ENCODE measurements at places on chromosomes 7 and 10.
A peak's percentile ranks its signal among the peaks of the same experiment; 100 is the strongest.

DNA sequence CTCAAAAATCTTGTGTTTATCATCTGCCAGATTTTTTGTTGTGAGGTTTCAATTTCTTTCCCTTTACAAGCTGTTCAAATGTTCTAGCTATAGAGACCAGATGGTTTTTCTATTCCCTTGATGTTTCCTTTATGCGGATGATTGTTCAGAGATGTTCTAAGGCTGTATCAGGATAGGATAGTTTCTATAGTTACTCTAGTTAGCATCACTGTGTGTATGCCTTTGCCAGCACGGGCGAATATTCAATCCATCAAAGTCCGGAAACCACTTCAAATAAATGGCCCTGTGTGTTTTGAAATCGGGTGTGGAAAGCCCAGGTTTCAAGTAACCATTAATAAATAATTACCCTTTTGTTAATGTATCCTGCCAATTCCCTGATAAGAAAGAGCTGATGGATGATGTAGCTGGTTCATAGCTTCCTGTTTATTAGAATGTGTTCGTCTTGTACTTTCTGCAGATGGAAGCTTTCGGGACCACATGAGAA lies 149.8 kb upstream of the PRKCQ start:
- DNase-seq, result no peak

DNA sequence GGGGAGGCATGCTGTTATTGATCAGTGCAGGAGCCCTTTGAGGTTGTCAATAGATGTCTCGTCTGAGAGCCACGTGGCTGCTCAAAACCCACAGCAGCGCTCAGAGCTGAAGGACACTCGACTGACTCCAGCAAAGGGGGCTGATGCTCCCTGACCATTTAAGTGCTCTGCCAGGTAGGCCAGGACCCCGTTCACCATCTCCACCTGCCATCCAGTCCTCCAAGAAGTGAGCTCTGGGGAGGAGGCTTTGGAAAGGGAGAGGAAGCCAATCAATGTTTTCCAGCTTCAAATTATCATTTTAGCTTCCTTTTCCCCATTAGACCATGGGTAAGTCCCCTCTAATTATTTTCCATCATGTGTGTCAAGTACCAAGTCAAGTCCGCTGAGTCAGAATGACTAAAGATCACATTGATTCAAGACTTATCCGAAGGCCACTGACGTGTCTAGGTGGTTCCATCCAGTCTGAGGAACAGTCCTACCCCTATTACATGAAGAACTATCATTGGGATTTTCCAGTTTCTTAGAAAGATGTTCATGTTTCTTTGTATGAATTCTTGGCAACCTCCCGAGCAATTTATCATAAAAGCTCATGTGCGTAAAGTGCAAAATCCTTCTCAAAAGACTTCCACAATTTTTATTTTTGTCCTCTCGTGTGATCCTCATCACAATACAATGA lies 302.6 kb upstream of the LYZL1 start:
- no peak for DNase-seq

- peak; percentile 20 for DNase-seq
Observed at GRCh38 chr7:141073641-141074161, at the start of gene TMEM178B. TSS of gene TMEM178B (plus strand) at chr7:141074064.

DNA sequence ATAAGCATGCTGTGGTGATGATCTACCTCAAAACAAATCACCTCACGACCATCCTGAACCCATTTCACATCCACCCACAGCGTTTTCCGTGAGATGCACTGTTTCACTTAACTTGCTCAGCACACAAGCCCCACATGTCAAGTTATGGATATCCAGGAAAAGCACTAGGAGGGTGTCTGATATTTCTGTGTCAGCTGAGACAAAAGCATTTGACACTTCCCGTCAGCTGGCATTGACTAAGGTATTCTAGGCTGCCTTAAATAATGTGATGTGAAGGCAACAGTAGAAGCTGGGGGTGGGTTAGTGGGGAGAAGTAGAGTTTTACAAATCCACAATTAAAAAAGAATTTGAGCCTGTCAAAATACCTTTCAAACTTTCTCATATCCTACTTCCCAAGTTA lies 68.7 kb upstream of the MDFIC start:
- DNase-seq, result no peak

DNA sequence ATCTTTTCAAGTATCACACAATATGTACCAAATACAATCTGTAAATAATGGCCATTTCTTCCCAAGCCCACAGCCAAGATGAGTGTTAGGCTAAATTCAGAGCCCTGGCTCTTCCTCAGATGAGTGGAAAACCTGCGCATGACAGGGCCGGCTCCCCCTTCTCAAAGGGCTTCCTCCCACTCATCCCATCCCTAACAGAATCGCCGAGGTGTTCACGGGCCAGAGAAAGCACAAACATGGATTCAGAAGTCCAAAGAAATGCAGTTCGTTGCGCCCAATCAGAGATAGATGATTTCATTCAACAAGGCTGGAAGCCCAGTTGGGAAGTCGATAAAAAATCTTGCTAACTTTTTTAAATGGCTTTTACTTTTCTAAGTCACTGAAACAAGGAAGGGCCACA lies 121.8 kb downstream of the UBE2H start:
- no peak for DNase-seq

GRCh38 chr7:115354925-115355324 lies 433.0 kb downstream of the MDFIC start:
- DNase-seq, result no peak

GRCh38 chr10:77504873-77505257 lies 132.7 kb downstream of the KCNMA1 start:
- DNase-seq, result no peak

GRCh38 chr10:73209705-73210104 lies 37.4 kb downstream of the DNAJC9 start:
- DNase-seq, result no peak

GRCh38 chr7:15130666-15131541 lies 228.4 kb upstream of the DGKB start:
- no peak for DNase-seq

GRCh38 chr10:100970076-100970913 lies 991 bp downstream of the SEMA4G start:
- peak; percentile 56 for DNase-seq

- DNase-seq, result peak; percentile 63
Observed at GRCh38 chr10:86520871-86521677, 518 bp downstream of the WAPL start.

DNA sequence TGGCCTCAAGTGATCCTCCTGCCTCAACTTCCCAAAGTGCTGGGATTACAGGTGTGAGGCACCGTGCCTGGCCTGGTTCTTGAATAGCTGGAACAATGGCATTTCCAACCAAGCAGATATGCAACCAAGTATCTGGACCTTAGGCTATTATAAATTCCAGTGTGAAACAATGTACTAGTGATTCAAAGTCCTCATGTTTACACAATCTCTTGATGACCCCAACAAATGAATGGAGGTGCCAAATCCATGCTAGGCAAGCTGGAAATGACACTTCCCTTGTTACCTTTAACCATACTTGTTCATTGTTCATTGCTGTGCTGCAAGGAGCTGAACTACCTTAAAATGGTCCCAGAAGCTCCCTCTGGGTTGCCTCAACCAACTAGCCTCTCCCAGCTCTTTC lies 282.2 kb upstream of the KLF14 start:
- no peak for DNase-seq

DNA sequence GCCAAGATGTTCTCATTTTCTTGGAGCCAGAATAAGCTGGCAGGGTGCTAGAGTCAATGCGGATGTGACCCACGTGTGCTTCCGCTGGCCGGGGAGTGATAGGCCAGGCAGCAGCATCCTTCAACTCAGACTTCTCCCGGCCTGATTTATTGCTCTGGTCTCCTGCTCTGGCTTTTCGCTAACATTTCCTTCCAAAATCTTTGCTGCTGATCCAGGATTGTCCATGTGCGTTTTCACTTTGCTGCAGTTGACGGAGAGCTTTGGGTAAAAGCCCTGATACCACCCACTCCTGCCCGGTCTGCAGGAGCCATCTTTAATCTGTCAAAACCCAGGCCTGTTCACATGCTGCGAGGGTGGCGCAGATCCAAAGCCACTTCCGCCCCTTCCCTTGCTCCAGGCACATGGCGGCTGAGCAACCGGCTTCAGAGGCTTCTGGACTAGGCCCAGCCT lies 106.8 kb downstream of the CYP26A1 start:
- DNase-seq, result no peak

- no peak for DNase-seq
Observed at GRCh38 chr7:130521258-130521951, 29.5 kb downstream of the MEST start.

- no peak for DNase-seq
Observed at GRCh38 chr7:112447406-112447805, 2.9 kb upstream of the IFRD1 start.

- DNase-seq, result no peak
Observed at GRCh38 chr10:78312197-78313047, 278.8 kb downstream of the RPS24 start.

- DNase-seq, result no peak
Observed at GRCh38 chr7:128453836-128454804, 1.6 kb upstream of the HILPDA start.

- no peak for DNase-seq
Observed at GRCh38 chr7:92404170-92404614, 43.1 kb upstream of the GATAD1 start.

DNA sequence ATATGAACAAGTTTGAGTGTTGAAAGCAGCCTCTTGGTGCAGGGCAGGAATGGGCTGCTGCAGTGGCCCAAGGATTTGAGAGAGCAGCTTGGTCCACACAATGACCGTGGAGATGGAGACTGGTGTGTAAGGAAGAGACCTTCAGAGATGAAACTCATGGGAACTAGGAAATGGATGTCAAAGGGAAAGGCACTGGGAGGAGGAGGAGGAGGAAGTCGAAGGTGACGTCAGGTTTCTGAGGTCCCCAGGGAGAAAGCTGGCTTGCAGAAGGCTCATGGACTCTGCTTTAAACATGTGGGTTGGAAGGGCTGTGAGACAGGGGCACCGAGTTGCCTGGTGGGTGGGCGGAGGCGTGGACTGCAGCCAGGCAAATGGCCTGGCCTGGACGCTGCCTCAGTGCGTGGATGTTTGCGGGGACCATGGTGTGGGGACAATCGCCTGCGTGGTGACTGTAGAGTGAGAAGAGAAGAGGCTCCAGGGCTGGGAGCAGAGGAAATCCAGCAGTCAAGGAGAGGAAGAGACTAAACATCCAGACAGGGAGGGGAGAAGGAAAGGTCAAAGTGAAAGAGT lies 14.6 kb downstream of the C10orf71 start:
- DNase-seq, result no peak

GRCh38 chr10:34931216-34931615 lies 116.1 kb upstream of the PARD3 start:
- DNase-seq, result no peak

GRCh38 chr10:10777723-10778122 lies 239.9 kb upstream of the CELF2 start:
- no peak for DNase-seq

DNA sequence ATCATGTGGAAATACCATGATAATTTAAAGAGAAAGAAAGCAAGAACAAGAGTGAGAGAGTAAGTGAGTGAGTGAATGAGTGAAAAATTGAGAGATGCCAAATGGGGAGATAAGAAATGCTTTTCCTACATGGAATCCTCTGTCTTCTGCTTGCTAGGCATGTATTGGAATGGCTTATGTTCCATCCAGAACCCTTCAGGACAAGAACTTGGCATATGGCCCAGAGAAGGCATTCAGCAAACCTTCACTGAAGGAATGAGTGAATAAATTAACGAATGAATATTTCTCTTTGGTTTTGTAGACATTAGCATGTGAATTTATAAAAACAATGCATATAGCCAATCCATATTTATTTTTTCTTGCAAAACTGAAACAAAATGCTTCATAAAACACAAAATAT lies 162.2 kb downstream of the LRRTM3 start:
- DNase-seq, result no peak

- no peak for DNase-seq
Observed at GRCh38 chr10:128713471-128713870, 587.2 kb upstream of the MKI67 start.

DNA sequence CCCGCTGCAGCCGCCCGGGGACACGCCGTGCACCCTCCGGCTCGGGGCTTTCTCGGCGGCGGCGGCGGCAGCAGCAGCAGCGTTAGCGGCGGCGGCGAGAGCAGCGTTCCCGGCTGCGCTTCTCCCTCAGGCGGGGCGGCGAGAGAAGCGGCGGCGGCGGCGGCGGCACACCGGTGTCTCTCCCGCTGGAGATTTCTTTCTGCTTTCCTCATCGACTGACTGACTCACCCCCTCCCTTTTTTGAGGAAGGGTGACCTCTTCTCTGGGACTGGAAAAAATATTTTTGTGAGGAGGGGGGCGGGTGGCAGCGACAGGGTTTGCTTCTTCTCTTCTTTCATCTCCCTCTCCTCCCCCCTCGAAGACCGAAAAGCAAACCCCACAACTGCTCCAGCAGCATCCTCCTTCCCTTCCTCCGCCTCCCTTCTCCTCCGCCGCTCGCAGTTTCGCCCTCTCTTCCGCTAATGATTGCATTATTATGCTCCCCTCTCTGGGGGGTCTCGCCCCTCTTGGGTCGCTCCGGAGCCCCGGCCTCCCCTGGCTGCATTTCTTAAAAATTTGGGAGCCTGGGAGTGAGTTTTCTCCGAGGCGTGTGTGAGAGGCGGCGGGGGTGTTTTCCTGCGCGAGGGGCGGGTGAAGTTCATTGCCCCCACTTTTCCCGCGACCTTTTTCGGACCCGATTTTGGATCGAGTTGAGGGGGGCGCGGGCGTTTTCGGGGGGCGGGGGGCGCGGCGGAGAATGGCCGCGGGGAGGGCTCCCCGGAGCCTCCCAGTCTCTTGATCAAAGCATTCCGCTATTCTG lies 411 bp downstream of the AUTS2 start:
- peak; percentile 43 for DNase-seq

- DNase-seq, result no peak
Observed at GRCh38 chr7:36875794-36876193, 151.5 kb upstream of the AOAH start.
